KBM-7 (cell line): ENCODE measurements at places on chromosomes 3 and 15.

DNA sequence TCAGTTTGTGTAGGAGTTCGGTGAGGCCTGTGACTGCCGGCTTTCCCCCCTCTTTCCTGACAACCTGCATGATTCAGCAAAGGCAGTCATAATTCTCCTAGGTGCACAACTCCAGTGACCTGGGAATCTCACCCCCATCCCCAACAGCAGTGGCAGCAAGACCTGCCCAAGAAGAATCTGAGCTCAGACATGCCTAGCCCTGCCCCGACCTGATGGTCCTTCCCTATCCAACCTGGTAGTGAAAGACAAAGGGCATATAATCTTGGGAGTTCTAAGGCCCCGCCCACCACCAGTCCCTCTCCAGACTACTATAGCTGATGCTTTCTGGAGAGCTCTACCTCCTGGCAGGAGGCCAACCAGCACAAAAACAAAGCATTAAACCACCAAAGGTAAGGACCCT lies 44.2 kb upstream of the ZBED2 start:
- no peak for DNase-seq

GRCh38 chr3:49269443-49270155 lies 7.4 kb downstream of the C3orf62 start:
- no peak for DNase-seq

GRCh38 chr3:188185717-188186251 lies 31.8 kb downstream of the LPP start:
- DNase-seq: peak; percentile 86

GRCh38 chr15:85583442-85583841 lies 203.0 kb downstream of the AKAP13 start:
- no peak for DNase-seq

- DNase-seq: no peak
Measured at GRCh38 chr3:58191361-58191991, 19.3 kb downstream of the DNASE1L3 start.

DNA sequence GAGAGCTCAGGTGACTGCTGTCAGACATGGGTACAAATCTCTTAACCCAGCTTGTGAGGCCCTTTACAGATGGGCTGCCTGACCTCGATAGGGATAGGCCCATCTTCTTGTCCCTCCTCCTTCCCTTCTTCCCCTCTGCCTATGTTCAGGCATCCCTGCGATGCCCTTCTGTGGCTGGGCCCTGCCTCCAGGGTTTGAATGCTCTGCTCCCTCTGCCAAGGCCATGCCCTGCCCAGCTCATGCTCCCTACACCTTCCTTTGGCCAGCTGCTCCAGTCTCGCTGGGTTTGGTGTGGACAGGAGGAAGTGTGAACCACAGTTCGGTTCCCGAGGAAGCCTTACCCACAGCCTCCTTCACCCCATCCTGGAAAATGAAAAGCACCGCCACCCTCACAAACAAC lies 4.3 kb downstream of the FYCO1 start:
- no peak for DNase-seq

GRCh38 chr3:156518726-156519125 lies 36.2 kb downstream of the SSR3 start:
- DNase-seq: no peak

DNA sequence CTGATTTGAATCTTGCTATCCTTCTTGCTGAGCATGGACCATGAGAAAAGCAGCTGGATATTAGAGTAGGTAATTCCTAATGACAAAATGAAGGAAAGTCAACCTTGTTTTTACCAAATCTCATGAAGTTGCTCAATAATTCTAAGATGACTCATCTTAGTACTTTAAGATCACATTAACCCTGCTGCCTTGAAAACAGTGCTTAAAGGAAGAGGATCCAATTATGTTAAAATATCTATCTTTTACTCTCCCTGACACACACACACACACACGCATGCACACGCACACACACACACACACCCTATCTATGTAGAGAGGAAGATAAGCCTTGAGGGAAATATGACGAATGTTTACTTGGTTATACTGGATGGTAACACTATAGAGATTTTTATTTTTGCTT lies 16.0 kb upstream of the MYO1E start:
- DNase-seq: no peak
